Amniotic epithelial cell (primary cell): ENCODE measurements at places on chromosomes 4 and X.

- DNase-seq: peak; percentile 68
Measured at GRCh38 chr4:28225050-28225449, 1364.4 kb downstream of the STIM2 start.

DNA sequence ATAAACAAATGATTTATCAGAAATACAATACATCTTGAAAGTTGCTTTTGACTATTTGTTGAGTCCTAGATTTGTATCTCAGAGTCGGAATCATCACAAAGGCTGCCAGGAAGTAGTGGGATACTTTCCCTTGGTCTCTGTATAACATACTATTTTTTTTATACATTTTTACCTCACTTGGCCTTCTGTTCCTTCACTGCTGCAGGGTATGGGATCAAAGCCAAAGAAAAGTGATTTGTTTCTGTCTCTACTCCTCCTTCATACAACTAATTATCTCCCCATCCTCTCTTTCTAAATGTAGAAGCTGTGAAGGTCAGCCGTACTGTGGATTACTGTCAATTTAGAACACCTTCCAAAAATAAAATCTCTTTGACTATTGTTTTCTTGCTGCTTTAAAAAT lies 24.9 kb downstream of the PALLD start:
- DNase-seq: no peak

GRCh38 chr4:156188596-156188995 lies 234.9 kb upstream of the CTSO start:
- peak; percentile 33 for DNase-seq

GRCh38 chrX:41014776-41015360 lies 70.4 kb upstream of the USP9X start:
- DNase-seq: peak; percentile 55

- DNase-seq: no peak
Measured at GRCh38 chrX:6729626-6730025, 194.7 kb upstream of the VCX3A start.

- DNase-seq: no peak
Measured at GRCh38 chr4:23805450-23805851, 84.4 kb downstream of the PPARGC1A start.

DNA sequence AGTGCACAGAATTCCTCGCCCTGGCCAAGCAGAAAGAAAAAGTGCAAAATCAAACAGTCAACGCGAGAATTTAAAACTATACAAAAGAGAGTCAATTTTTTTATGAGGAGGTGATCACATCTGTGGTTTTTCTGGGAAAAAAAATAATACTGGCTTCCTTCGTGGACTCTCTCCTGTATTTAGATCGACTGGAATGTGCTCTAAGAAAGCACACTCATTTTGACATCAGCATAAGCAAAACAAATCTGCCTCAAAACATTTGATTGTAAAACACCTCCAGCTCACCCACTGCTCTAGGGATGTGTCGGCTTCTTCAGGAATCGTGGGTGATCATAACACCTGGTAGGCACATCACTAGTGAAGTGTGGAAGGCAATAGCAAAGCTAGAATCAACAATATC lies 417.4 kb upstream of the FAT1 start:
- DNase-seq: no peak

- DNase-seq: no peak
Measured at GRCh38 chr4:53686521-53686920, 95.2 kb upstream of the LNX1 start.

DNA sequence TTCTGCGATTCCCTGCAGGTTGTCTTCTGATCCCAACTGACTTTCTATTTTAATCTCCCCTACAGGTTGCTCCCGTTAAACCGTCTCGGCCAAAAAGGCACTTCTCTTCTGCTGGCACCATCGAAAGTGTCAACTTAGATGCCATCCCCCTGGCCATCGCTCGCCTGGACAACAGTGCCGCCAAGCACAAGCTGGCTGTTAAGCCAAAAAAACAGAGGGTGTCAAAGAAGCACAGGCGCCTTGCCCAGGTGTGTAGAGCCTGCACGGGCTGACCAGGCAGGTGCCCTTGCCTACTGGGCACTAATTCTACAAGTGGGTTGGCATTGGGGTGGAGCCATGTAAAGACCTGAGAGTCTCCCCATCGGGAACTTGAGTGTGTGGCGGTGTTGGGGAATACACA lies 74.2 kb downstream of the AASDH start:
- no peak for DNase-seq

GRCh38 chr4:109967798-109968520 lies 55.3 kb downstream of the EGF start:
- DNase-seq: peak; percentile 56

- no peak for DNase-seq
Measured at GRCh38 chr4:120314969-120315368, 248.3 kb upstream of the MAD2L1 start.

- DNase-seq: peak; percentile 1
Measured at GRCh38 chrX:34631479-34632220, 25.4 kb downstream of the TMEM47 start.

DNA sequence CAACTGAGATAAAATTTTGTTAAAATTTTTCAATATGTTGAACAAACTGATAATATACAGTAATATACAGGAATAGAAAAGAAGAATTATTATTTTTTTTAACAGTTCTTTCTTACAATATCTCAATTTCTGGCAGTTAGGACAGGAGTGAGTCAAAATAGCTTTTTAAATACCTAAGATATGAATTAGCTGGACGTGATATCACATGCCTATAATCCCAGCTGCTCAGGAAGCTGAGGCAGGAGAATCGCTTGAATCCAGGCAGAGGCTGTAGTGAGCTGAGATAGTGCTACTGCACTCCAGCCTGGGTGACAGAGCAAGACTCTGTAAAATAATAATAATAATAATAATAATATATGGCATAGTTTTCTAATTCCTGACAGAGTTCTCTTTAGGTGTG lies 1039.3 kb downstream of the STPG2 start:
- DNase-seq: no peak

DNA sequence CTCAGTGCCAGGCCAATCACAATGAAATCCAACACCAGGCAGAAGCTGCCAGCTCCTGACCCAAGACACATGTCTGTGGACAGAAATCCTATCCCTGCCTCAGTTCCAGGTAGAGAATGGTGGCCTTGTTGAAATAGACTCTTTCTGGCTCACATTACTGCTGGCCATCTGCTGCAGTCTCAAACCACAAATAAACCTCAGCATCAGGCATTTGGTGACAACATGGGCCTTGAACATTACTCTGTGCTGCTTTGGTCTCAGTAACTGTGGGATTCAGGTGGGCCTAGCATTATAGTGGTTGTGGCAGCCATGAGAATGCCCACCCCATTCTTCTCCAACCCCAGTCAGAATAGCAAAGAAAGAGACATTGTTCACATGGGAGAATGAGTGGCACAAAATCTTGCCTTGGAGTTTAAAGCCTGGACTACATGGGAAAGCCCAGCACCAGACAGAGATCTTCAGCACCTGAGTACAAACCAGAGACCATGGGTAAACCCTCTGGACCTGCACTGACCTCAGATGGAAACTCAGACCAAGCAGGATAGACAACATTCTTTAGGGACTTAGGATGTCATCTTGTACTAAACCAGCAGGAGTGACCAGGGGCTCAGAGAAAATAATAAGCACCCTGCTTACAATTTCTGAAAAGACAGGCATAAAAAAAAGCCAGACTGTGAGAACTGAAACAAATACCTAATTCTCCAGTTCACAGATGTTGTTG lies 50.4 kb upstream of the TRAM1L1 start:
- no peak for DNase-seq

GRCh38 chrX:136021160-136021559 lies 35.9 kb downstream of the SLC9A6 start:
- no peak for DNase-seq

DNA sequence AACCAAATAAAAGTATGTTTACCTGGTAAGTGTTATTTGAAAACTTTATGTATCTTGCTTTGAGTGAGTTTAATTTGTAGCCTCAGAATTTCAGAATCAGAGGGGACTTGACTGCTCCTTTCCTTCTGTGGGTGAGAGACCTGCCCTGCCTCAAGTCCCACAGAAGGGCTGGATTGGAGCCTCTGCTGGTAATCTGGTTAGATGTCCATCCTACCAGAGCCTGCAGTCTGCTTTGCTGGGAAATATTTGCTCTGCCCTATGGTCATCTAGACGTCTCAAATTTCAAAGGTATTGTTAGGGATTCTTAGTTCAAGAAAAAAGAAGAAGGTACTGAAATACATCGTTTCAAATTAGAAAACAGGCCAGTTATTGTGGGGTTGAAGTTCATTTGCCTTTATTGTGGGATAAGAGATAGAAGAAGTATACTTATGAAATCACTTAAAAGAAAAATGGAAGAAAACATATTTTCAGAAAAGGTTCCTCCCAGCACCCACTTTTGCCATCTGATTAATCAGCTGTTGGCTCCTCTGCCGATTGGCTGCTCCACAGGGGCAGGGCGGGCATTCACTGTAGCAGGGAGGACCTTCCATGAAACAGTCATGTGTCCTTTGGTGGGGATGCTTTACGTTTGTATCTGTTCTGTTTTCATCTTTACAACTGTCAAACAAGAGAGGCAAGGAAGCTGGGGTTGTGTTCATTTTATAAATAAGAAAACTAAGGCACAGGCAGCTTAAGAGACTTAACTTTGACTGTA lies 73.3 kb upstream of the TLR2 start:
- DNase-seq: no peak

DNA sequence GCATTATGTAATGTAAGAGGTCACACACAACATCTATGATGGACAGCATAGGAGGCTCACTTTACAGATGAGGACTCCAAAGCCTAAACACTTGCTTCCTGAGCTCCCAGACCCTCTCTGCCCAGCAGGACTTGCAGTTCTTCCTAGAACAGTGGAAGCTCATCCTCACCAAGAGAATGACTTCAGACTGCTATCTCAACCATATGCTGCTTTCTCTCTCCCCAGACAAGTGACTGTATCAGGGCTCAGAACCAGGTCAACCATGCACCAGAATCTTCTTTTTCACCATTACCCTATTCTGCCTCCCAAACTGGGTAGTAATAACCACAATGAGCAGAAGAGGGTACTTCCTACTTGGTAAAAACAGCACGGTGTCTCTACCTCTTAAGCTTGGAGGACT lies 12.2 kb downstream of the RNF150 start:
- DNase-seq: no peak

- DNase-seq: no peak
Measured at GRCh38 chr4:81606801-81607501, 135.2 kb upstream of the RASGEF1B start.

DNA sequence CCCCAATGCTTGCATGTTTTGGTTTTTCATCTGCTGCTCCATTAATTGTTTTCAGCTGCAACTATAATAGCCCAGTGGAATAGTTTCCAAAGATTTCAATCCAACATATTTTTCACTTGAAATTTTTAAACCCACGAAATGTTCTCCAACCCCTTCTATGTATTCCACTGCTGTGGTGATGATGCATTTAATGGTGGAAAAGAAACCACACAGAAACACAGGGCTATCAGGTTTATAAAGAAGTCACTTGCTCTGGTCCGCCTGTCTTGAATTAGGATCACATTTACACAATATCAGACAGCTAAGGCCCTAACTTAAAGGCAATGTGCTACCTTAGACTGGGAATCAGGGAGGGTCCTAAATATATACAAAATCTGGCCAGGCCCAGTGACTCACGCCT lies 35.0 kb downstream of the OPHN1 start:
- DNase-seq: no peak

GRCh38 chrX:154724993-154725756 lies 25.7 kb downstream of the GAB3 start:
- DNase-seq: no peak

GRCh38 chr4:153447175-153447905 lies 18.8 kb upstream of the TMEM131L start:
- DNase-seq: peak; percentile 90

- no peak for DNase-seq
Measured at GRCh38 chrX:108671526-108671925, 64.8 kb downstream of the IRS4 start.

GRCh38 chr4:83552924-83553323 lies 17.0 kb downstream of the GPAT3 start:
- DNase-seq: peak; percentile 94

DNA sequence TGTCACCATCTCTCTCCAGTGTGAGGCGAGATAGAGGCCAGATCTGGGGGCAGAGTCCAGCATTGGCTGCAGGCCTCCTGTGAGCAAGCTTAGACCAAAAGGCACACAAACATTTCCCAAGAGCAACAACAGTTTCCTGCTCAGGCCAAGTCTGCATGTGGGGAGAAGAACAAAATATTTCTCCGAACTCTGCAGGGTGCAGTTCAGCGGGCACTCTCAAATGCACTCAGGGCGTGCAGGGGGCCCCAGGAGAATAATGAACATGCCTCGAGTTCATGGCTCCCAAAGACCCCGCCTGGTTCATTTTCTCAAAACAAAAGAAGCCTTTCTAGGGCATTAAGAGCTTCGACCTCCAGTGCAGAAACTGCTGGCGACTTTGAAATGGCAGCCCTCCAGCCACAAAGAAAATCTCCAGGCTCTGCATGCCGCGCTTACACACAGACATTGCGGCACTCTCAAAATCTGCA lies 57.8 kb upstream of the HELT start:
- DNase-seq: no peak

DNA sequence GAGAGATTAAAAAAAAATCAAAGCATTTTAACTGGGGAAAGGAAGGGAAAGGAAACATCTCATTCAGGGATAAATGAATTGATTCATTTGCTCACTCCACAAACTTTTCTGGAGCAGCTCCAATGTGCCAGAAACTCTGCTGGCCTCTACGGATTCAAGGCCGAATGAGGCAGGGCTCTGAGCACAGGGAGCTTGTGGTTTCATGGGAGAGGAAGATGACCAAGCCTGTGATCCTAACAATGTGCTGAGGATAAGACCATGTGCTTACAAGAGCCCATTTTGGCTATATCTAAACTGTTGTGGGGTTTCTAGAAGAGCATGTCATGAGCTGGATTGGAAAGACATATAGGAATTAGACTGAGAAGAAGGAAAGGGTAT lies 137.5 kb downstream of the ZNF674 start:
- DNase-seq: peak; percentile 71

DNA sequence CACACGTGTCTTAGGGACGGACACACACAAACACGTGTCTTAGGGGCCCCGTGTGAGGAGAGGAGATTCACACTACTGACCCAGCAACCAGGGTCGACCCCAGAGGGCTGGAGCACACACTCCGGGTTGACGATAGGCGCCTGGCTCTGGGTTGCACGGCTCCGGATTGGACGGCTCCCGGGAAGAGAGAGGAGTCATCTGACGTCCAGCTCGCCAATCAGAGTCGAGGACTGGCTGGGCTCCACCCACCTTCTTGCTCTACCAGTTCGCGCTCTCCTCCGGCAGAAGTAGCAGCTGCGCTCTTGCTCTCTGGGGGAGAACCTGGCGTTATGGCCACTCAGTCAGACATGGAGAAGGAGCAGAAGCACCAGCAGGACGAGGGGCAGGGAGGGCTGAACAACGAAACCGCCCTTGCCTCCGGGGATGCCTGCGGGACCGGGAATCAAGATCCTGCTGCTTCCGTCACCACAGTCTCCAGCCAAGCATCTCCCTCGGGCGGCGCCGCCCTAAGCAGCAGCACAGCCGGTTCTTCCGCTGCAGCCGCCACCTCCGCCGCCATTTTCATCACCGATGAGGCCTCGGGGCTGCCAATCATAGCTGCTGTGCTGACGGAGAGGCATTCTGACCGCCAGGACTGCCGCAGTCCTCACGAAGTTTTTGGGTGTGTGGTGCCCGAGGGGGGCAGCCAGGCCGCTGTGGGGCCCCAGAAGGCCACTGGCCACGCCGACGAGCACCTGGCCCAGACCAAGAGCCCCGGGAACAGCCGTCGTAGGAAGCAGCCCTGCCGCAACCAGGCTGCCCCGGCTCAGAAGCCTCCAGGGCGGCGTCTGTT lies 74.3 kb downstream of the NUDT10 start:
- DNase-seq: no peak

GRCh38 chrX:45083314-45083713 lies 117.4 kb downstream of the DIPK2B start:
- DNase-seq: no peak

- DNase-seq: peak; percentile 78
Measured at GRCh38 chrX:53440621-53441517, 6.7 kb upstream of the HSD17B10 start.

GRCh38 chrX:69374569-69374968 lies 129.6 kb upstream of the NALF2 start:
- no peak for DNase-seq
